Activated T-helper 17 cell treated with anti-CD3 and anti-CD28 coated beads, Interleukin-2, amount 50 U/mL, for 72 hours (primary cell): ENCODE measurements at places on chromosomes 12 and 14.

GRCh38 chr12:26749781-26750180, 83.2 kb downstream of the ITPR2 start:
- ATAC-seq: peak; percentile 44

DNA sequence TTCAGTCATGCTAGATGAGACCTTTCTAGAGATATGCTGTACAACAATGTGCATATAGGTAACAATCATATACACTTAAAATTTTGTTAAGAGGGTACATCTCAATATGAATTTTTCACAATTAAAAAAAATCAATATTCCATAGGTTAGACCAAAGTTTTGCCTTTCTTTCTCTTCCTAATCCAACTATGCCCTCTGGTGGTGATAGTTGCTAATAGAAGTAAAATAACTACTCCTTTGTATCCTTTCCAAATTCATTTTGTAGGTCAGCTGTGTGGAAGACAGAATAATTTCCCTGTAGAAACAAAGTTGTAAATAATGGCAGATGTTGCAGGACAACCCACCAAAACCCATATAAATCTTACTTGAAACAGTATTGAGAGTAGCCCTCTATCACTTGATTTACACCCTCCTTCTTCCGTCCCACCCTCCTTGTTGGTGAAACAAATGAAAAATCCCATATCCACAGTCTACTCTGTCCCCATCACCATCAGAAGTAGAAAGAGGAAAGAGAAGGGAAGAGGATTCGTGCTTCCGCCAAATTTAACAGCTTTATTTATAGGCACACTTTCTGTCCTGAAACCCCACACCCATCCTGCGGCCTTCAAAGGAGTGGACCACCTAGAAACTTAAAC, 34.2 kb upstream of the KICS2 start:
- ATAC-seq: no peak

DNA sequence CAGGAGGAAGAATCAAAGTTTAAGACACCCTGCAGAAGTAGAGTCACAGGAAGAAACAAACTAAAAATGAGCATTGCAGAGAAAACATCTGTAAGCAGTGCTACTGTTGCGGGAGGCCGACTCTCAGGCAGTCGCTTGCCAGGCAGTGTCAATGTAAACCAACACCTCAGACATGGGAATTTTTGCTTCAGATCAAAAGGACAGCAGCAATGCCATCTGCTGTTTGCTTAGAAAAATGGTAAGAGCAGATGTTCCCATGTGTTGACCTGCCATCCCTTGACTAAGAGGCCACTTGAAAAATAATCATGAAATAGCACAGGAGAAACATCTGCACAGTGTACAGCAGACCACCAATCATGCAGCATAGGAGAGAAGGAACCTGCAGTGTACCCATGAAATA, 196.6 kb downstream of the SLC25A21 start:
- no peak for ATAC-seq

- peak; percentile 83 for ATAC-seq
Observed at GRCh38 chr12:122064025-122064777, 14.4 kb upstream of the MLXIP start.

DNA sequence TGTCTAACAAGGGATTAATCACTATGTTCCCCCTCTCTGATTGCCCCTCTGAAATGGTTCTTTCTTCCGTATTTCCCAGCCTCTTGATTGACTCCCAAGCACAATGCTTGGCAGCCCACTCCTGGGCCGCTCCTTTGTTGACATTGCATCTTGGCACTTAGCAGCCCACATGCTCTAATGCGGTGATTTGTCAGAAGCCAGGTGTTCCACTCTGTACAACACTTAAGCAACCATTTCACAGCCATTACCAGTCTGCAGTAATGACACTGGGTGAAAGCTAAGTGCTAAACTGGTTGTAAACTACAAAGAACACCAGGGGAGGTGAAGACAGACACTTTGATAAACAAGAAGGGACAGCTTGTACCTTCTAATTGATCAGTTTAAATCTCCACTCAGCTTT, 353.5 kb downstream of the TMEM132D start:
- ATAC-seq: no peak

- no peak for ATAC-seq
Observed at GRCh38 chr12:13780453-13780852, 200.9 kb downstream of the GRIN2B start.
